AG10803 (cell line): ENCODE measurements at places on chromosomes 6 and 20.

DNA sequence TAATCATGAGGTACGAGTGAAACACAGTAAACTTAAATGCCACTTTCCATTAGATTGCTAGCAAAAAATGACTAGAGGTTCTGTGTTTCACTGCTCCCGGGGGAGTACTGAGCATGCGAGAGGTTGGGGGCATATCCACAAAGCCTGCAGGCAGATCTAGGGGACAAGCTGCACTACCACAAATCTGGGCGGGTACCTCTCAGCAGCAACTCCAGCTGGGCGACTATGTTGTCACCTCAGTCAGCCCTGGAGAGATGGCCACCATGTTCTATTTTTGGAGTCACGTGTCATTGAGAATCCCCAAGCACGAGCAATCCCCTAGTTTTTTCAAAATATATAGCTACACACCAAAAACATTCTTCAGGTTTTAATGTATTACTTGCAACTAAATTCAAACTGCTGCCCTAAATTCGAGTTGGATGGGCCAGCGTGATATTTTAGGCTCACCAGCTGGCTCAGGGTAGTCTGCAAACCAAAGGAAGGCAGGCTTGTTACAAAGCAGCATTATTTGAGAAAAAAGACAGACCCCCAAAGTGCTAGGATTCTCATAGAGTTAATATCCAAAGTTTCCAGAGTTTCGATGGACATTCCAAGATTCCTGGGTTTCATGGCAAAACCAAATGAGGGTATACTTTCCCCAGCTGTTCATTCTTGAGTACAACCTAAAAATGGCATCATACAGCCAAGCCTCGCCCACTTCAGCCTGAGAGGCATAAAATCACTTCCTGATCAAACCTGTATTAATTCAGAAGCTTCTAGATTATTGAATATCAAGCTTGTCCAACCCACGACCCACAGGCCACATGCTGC lies 24.1 kb upstream of the MYLIP start:
- no peak for DNase-seq

- no peak for DNase-seq
Observed at GRCh38 chr6:144624246-144624645, 339.1 kb downstream of the UTRN start.

- no peak for DNase-seq
Observed at GRCh38 chr20:60113024-60113724, 155.0 kb downstream of the CDH26 start.

DNA sequence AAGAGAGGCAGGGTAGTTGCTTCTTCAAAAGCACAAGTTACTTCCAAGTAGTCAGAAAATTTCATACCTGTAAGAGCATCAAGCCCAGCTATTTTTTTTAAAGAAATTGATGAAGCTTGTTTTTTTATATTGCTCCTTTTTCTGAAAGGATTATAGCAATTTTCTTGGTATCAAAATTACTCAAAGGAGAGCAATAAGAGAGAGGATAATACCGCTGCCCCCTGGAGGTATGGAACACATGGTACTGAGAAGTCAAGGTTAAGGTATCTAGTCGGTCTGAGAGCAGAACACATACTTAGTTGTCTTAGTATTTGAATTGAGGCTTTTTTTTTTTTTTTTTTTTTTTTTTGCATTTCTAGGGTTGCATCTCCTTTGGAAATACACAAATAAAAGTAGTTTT lies 59.4 kb downstream of the ADGRF5 start:
- DNase-seq = no peak

GRCh38 chr6:20722455-20722854 lies 188.2 kb downstream of the CDKAL1 start:
- no peak for DNase-seq

DNA sequence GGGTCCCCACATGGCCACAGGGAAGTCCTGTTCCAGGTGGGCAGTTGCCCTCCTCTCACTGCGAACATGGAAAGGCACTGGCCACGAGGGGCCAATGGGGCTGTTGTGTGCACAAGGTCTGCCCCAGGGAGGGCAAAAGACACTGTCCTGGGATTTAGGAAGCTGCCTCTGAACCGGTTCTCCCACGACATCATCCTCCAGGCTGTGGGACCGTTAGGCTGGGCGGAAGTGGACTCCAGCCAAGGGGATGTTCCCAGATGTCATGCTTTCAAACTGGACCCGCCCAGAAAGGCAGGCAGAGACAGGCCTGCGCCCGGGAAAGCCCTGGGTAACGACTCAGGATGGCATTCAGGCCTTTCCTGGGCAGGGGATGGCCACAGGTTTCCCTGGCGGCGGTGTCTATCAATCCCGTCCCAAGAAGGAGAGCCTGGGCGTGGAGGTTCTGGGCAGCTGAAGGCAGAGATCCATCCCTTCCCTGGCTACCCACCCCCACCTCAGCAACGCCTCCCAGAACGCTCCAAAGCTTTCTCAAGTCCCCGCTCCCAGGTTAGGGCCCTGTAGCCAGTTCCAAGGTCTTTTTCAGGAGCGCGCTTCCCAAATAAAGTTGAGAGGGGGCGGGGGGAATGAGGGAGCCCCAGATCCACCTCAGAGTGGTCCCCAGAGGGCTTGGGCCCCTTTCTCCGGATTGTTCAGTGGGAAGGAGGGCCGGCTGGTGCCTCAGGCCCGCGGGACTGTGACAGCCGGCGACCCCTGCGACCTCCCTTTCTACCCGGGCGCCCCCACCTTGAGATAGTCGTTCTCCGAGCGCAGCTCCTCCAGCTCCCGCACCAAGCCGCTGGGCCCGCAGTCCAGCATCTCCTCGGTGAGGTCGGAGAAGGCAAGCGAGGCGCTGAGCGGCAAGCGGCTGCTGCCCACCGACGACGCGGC lies 13.8 kb upstream of the TLDC2 start:
- DNase-seq = peak; percentile 82

DNA sequence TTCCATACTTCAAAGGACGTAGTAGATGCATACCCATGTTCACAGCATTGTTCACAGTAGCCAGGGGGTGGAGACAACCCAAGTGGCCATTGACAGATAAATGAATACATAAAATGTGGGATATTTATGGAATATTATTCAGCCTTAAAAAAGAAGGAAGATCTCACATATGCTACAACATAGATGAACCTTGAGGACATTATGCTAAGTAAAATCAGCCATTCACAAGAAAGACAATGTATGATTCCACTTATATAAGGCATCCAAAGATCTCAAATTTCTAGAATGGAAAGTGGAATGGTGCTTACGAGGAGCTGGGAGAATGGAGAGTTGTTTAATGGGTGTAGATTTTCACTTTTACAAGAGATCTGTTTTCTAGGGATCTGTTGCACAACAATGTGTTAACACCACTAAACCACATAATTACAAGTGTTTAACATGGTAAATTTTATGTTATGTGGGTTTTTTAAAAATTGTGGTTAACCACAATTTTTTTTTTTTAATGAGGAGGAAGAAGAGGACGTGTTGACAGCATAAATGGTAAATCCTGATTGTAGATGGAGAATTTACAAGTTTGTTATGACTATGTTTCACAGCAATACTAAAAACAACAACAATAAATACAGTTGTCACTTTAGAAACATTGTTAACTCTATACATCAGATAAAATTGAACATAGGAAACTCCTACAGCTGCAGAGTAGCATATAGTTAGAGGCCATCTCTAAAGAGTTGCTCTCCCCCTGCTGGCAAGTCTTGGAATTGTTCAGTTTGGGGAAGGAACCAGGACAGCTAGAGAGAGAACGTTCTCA lies 41.6 kb downstream of the CCN2 start:
- peak; percentile 69 for DNase-seq

- peak; percentile 86 for DNase-seq
Observed at GRCh38 chr6:33579828-33580714, at the start of gene BAK1. TSS of gene BAK1 (minus strand) at chr6:33580276. CDS start at chr6:33577604, 2,672 bp downstream.

DNA sequence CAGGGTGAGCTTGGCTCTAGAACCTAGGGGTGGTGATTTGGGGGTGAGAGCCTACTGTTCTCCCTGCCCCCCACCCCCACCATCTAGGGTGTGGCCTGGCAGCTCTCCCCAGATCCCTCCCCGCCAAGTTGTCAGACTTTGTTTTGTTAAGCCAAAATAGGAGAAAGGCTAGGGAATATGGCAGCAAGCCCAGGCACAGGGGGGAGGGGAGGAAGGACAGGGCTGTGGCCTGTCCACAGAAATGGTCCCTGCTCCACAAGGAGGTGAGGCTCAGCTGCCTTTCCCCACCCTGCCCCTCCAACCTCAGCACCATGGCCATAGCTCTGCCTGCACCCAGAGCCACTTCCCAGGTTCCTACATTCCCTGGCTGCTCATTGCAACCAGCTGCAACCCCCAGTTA lies 17.2 kb downstream of the SCUBE3 start:
- no peak for DNase-seq

DNA sequence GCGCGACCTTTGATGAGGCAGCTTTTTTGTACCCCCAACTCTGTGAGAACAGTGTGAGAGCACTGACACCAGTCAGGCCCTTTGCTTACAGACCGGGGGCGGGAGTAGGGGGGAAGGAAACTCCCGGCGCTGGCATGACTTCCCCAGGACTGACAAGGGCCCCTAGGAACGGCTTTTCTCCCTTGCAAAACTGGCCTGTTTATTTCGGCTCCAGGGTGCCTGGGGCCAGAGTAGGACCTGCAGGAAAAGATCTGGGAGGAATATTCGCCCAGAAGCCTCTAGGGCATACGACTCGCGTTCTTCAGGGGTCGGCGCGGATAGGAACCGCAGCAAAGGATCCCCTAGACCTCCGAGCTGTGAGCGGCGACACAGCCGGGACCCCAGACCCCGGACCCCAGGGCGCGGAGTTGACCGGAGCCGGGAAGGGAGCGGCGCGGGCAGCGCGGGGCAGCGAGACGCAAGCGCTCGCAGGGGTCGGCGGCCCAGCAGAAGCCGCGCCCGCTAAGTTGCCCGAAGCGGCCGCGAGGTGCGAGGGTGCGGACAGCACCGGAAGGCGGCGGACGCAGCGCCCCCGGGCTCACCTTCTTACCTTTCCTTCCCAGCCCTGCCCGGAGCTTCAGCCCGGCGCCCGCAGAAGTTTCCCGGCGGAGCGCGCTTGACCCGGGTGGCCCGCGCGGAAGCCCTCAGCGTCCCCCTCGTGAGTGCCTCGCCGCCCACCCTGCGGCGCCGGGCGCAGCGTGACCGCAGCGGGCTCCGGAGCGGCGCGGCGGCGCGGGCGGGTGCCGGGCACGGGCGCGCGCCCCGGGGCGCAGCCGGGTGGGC lies at the start of gene POPDC3:
POPDC3 (minus strand) TSS at position 771 of the 822 bp plus-strand sequence. CDS start 18,105 bp downstream, outside the sequence.
- peak; percentile 61 for DNase-seq

- DNase-seq = no peak
Observed at GRCh38 chr6:70669133-70669532, 1.4 kb downstream of the SMAP1 start.

DNA sequence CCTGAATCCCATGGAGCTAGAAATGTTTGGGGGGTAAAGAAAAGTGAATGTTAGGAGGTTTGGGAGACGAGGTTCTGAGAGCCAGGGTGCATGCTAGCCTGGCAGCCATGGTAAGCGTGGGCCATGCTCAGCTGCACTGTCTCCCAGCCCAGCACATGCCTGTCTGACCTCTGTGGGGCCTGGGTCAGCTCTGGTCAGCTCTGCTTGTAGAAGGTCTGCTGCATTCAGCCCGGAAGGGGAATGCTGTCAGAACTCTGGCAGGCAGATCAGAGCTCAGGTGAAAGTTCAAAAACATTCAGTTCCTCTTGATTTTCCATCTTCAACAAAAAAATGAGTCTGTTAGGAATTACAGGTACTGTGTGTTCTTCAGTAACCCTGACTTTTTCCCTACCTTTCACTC lies 5.8 kb upstream of the GNRH2 start:
- no peak for DNase-seq

DNA sequence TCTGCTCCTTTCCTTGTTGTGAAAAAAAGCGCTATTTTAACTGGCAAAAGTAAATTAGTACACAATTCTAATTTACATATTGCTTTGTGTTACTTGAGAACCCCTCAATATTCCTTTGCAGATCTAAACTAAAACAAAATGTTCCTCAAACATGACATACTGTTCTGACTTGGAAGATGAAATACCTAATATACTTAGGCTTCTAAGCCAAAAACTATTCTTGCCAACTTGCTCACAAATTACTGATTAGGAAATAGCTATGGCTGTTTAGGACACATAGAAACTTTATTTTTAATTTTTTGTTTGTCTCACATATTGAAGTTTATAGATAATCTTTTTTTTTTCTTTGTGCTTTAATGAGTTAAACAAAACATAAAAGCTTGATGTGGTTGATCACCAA lies 542.2 kb downstream of the GRIK2 start:
- peak; percentile 9 for DNase-seq

GRCh38 chr20:51193066-51193772 lies 170.3 kb upstream of the KCNG1 start:
- peak; percentile 4 for DNase-seq

- no peak for DNase-seq
Observed at GRCh38 chr6:131399433-131399832, 173.6 kb upstream of the ARG1 start.

DNA sequence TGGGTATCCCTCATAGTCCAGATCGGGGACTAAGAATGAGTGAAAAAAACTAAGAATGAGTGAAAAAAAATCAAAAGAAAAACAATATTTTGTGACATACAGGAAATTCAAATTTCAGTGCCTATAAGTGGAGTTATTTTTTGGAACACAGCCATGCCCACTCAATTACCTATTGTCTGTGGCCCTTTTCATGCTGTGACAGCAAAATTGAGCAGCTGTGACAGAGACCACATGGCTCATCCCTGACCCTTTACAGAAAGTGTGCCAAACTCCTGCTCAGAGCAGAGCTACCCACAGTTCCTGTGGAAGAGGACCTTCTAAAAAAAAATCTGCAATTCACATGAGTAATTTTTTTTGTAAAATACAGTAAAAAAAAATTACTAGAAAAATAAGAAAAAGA lies 1.4 kb downstream of the NCR2 start:
- no peak for DNase-seq

- peak; percentile 50 for DNase-seq
Observed at GRCh38 chr6:75081921-75082320, 123.9 kb downstream of the COL12A1 start.

DNA sequence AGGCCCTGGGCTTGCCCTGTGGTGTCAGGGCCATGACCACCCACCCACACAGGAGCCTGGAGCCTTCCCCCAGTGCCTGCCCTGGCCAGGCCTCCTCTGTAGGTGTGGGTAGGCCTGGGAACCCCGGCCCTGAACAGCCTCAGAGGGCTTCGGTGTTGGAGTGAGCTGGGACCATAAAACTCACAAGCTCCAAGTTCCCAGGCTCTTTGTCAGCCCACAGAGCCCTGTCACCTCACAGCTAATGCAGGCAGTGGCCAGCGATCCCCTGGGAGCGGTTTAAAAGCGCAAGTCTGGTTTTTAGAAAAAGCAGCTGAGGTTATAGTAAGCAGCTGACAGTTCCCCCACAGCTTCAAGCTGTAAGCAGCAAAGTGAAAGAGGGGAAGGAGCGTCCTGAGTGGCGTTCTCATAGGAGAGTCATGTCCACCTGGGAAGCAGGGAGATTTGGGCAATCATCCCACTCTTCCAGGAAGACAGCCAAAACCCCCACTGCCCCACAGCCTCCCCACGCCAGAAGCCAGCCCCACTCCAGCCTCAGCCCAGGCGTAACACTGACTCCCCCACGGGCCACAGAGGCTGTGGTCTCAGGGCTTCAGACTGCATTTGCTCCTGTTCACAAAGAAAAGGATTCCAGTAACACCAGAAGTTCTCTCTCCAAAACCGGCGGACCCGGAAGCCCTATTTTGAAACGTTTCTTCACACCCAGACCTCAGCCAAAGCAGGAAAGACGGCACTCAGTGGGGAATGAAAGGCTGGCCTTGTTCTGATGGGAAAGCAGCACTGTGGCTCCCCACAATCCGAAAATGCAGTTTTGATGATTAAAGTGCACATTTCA lies 34.3 kb upstream of the FOXC1 start:
- DNase-seq = peak; percentile 8

- no peak for DNase-seq
Observed at GRCh38 chr6:145069966-145070365, 665.4 kb downstream of the EPM2A start.

GRCh38 chr6:149075616-149076354 lies 241.7 kb upstream of the TAB2 start:
- peak; percentile 24 for DNase-seq

GRCh38 chr20:7327810-7328209 lies 560.3 kb downstream of the BMP2 start:
- DNase-seq = no peak
